ENCODE measurements at places on chromosomes 6 and 20.

- DNase-seq, result no peak
Observed at GRCh38 chr6:124714728-124715127, 247.5 kb upstream of the RNF217 start.

DNA sequence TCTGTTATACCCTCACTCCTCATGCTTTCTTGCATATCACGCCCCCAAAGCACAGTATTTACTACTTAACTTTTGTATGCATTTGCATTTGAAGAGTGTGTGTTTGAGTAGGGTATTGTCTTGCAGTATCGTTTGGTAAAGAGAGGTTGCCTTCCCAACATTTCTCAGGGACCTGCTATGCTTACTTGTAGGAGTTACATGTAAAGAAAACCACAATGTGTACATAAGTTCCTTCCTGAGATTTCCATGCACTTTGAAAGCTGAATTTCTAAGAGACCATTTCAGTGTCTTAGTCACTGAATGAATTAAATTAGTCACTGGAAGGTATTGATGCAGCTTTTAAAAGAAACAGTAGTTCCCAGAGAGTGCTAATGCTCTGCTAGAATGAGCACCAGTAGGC lies 159.3 kb upstream of the LAMA2 start:
- no peak for DNase-seq

DNA sequence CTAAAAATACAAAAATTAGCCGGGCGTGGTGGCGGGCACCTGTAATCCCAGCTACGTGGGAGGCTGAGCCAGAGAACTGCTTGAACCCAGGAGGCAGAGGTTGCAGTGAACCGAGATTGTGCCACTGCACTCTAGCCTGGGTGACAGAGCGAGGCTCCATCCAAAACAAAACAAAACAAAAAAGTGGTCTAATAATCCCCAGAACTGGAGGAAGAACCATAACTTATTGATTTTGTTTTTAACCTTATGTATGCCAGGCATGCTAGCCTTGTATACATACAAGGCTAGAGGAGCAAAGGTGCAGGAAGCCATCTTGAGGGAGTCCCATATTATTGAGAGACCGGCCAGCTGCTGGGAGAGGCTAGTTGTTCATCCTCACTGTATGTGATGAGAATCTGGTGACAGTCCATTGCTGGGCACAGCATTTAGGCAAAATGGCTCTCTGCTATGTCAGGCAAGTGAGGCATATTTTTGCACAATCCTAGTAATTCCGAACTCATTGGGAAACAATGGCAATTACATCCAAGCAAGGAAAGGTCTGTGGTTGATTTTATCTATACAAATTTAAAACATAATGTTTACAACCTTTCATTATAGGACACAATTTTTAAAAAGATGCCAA lies 18.0 kb downstream of the HFE start:
- no peak for DNase-seq

GRCh38 chr20:44400671-44400969 lies 45.1 kb downstream of the HNF4A start:
- no peak for DNase-seq
